ENCODE measurements at places on chromosomes 12 and 14.

- no peak for DNase-seq
Measured at GRCh38 chr12:47864646-47865235, 40.1 kb downstream of the VDR start.

- no peak for DNase-seq
Measured at GRCh38 chr14:90572441-90573150, 175.8 kb downstream of the CALM1 start.

DNA sequence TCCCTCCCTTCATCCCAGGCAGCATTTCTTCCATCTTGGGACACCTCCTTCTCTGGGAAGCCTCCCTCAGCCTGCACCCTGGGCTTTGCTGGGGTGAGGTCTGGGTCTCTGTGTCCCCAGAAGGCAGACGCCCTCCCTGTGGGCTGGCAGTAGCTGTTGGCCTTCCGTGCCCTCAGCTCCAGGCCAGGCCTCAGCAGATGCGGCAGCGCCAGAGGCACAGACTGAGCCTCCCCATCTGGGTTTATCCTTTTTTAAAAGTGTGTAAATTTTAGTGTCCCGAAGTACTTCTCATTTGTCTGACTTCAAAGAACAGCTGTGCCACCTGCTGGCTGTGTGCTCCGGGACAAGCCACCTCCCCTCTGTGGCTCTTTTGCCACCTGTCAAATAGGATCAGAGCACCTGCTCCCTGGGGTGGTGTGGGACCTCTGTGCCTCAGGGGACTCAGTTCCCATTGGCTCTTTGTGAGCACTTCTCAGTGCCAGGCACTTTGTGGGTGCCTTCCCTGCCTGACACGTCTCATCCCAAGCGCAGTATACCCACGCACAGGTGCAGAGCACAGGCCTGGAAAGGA is 11.1 kb downstream of the EXOC3L4 start:
- no peak for DNase-seq

DNA sequence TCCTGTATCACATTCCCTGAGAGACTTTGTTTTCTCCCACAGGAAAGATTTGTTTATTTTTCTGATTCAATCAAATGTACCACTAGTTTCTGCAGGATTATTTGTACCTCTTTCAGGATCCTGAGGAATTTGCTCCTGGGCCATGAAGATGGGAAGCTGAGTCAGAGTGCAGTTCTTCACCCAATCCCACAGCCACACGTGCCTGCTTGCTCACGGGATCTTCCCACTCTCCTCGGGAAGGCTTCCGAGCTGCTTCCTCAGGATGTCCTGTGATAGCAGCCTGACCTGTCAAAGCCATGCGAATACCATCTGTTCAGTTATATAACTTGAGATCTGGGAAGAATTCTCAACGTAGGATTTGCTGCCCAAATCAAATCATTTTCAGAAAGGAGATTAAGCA is 41.8 kb upstream of the HIF1A start:
- peak; percentile 64 for DNase-seq

- DNase-seq = no peak
Measured at GRCh38 chr12:87704374-87704773, 324.8 kb downstream of the C12orf50 start.

GRCh38 chr12:4037747-4038312 is 164.6 kb upstream of the PARP11 start:
- DNase-seq = peak; percentile 53

DNA sequence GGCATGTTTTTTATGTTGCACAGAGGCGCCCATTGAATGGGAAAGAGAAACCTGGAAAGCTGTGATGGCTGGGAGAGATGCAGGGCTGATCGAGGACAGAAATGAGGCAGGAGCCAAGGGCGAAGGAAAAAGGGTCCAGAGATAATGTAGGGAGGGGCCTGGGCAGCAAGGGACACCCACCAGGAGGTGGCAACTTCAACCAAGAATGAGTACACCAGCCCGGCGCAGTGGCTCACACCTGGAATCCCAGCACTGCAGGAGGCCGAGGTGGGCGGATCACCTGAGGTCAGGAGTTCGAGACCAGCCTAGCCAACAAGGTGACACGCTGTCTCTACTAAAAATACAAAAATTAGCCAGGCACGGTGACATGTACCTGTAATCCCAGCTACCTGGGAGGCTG is 4.0 kb downstream of the SSH1 start:
- no peak for DNase-seq

Measured in AG08395 (cell line).